ENCODE measurements at places on chromosomes 3 and 15.

- no peak for DNase-seq
These were observed 420.5 kb downstream of the NSUN3 start for GRCh38 chr3:94483403-94483802.

DNA sequence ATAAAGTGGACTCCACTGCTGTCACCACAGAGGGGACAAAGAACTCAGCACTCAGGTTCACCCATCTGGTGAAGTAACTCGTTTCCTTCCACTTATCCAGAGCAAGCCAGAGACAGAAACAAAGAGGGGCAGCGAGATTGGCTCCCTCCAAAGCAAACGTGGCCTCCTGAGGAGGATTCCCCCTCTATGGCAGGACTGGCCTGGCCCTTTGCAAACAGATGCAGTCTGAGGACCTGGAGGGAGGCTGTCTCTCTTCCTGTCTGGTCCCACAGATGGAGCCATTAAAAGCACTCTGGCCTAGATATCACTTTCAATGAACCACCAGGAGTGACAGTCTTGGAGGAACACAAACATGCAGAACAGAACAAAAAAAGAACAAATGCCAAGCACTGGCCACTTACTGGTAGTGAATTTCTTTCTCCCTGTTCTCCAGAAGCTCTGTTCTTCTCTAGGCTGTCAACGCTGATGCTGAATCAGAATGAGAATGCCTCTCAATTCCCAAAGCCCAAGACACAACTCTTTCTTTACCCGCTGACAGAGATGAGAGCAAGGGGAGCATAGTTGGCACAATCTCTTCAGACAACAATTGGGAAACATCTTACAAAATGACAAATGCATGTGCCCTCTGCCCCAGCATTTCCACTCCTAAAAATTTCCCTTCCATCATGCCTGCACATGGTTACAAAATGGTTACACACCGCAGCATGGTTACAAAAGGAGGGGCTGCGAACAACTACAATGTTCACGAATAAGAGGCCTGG, 14.3 kb downstream of the KLHL25 start:
- DNase-seq: no peak

GRCh38 chr15:74937272-74937589, 642 bp downstream of the COX5A start:
- no peak for DNase-seq

GRCh38 chr3:59808446-59808845, 758.6 kb upstream of the CFAP20DC start:
- DNase-seq: no peak

- peak; percentile 67 for DNase-seq
These were observed 55.0 kb upstream of the CHD2 start for GRCh38 chr15:92845126-92845508.

- DNase-seq: no peak
These were observed 417.7 kb downstream of the LPP start for GRCh38 chr3:188571531-188572095.

Data from activated CD4-positive, alpha-beta T cell treated with anti-CD3 and anti-CD28 coated beads, Interleukin-10, Interleukin-2, amounts not matched to agents 100 ng/mL and 50 ng/mL, durations not matched to agents 16 hours and 8 hours (primary cell).